Stimulated activated memory B cell treated with anti-CD40 and anti-IgM and Interleukin-4, amounts not matched to agents 10 μg/mL and 1 μg/mL and 100 μg/mL, for 72 hours (primary cell): ENCODE measurements at places on chromosomes 4 and X.
A peak's percentile ranks its signal among the peaks of the same experiment; 100 is the strongest.

DNA sequence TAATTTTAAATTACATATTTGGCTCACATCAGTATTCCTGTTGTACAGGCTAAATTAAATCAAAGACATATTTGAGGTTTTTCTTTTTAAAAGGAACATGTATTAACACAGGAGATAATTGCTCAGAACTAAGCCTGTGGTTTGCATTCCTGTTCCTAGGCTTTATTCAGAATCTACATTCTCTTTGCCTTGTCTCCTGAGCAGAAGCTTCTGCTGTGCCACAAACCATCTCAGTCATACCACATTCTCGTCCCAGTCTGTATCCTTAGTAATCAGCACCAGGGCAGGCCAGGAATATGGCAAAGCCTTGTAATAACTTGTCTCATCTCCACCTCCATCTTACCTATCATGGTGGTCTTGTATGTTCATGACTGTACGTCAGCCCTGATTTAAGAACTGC lies 162.8 kb downstream of the ARHGAP24 start:
- no peak overlapping the region for H3K4me3 ChIP-seq
- H3K27ac ChIP-seq: no peak overlapping the region
- ATAC-seq: no peak
- H3K4me1 ChIP-seq: peaks cover 36% of the 10 kb centered on the region

GRCh38 chr4:74931376-74931775 lies 1.5 kb upstream of the PARM1 start:
- H3K36me3 ChIP-seq: no peaks in the 10 kb centered on the region
- peaks cover 10% of the 10 kb centered on the region for H3K27me3 ChIP-seq
- no peak for ATAC-seq
- no peak overlapping the region for H3K4me3 ChIP-seq
- peaks cover 40% of the 10 kb centered on the region for H3K4me1 ChIP-seq

DNA sequence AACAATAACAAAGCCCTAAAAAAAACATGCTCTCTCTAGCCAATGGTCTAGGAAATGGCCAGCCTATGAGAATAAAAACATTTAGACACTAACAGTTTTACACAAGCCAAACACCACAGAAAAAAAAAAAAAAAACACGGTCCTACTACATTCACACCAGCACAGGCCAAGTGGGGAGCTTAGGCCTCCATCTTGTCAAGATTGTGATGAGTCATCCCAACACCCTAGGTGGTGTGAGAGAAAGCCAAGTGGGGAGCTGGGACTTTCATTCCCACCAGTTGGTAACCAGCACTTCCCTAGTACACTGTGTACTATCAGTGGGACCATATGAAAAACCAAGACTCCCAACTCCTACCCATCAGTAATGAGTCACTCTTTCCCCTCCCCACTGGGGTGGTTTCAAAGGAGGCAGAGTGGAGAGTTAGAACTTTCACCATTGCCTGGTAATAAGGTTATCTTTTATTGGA lies 95.6 kb downstream of the ADAMTS3 start:
- H3K27ac ChIP-seq: no peak overlapping the region
- no peak overlapping the region for H3K4me3 ChIP-seq
- no peaks in the 10 kb centered on the region for H3K36me3 ChIP-seq
- no peaks in the 10 kb centered on the region for H3K4me1 ChIP-seq

DNA sequence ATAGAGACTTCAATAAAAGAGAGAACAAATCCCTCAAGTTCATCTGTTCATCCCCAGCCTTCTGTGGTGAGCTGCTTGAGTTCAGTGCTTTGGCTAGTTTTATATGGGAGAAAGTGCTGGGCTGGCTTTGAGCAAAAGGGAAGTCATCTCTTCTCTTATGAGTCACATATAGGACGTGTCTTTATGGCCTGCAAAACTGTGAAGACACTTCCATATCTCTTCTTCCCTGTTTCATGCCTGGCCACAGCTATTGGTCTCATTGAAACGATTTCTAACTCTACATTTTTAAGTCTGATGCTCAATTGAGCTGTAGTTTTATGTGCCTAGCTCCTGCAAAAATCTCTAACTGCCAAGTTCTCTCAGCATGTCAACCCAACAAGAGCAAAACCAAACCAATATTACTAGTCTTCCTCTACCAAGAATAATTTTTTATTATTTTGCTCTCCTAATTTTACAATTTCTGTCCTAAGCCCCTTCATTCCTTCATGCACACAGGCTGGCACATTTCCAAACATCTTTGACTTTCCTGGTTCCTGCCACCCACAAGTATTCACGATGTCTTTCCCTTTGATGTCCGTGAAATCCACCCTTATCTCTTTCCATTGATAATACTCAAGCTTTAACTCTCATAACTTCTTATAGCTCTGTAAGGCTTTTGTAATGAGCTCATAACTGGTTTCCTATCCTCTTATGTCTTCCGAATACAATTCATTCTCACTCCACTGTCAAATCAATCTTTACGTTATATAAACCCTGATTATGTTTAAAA lies 165.3 kb downstream of the BTC start:
- H3K27me3 ChIP-seq: peaks cover 23% of the 10 kb centered on the region
- H3K4me1 ChIP-seq: no peaks in the 10 kb centered on the region
- H3K36me3 ChIP-seq: no peaks in the 10 kb centered on the region
- H3K27ac ChIP-seq: no peak overlapping the region
- ATAC-seq: peak; percentile 40

DNA sequence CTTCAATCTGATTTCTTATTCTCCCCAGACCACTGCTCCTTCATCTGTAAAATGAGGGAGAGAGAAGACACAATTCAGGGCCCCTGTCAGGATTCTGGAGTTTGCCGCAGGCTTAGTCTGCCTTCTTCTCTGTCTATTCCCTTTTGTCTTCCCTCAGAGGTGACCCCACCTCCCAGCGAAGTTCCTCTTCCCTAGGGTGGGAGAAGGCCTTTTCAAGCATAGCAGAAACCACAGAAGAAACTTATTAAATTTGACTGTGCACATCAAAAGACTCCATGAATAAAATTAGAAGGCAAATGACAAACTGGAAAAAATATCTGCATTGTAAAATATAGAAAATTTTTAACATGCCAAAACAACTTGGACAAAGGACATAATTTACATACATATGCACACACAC lies 148.8 kb downstream of the HNRNPD start:
- H3K27ac ChIP-seq: no peak overlapping the region
- no peaks in the 10 kb centered on the region for H3K36me3 ChIP-seq
- peaks cover 15% of the 10 kb centered on the region for H3K27me3 ChIP-seq
- H3K4me3 ChIP-seq: no peak overlapping the region

- no peak overlapping the region for H3K4me3 ChIP-seq
- no peaks in the 10 kb centered on the region for H3K36me3 ChIP-seq
- peaks cover 10% of the 10 kb centered on the region for H3K27me3 ChIP-seq
- ATAC-seq: no peak
These were observed 114.4 kb downstream of the PSAPL1 start for GRCh38 chr4:7320206-7320797.

DNA sequence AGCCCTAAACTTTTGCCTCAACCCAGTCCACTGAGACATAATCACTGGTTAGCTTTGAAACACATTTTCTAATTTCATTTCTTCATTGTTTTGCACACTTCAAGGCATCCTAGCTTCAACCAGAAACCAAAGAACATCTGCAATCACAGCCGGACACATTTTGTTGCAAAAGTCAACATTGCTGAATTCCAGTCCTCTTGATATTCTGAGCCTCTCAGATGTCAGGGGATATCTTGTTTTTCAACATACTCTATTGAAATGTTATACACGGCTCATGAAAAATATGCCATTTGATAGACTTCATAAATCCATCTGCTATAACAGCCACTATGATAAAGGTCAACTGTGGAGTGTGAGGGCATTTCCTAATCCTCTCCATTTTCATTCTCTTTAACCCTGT lies 241.6 kb upstream of the PUDP start:
- H3K36me3 ChIP-seq: no peaks in the 10 kb centered on the region
- H3K4me1 ChIP-seq: no peaks in the 10 kb centered on the region
- no peak overlapping the region for H3K4me3 ChIP-seq
- no peak overlapping the region for H3K27ac ChIP-seq

GRCh38 chr4:31324814-31325213 lies 604.6 kb downstream of the PCDH7 start:
- H3K4me3 ChIP-seq: no peak overlapping the region
- H3K36me3 ChIP-seq: no peaks in the 10 kb centered on the region
- ATAC-seq: no peak
- no peak overlapping the region for H3K27ac ChIP-seq
- no peaks in the 10 kb centered on the region for H3K4me1 ChIP-seq

GRCh38 chrX:107348990-107349389 lies 100.5 kb upstream of the FRMPD3 start:
- H3K27me3 ChIP-seq: no peaks in the 10 kb centered on the region
- H3K4me1 ChIP-seq: no peaks in the 10 kb centered on the region
- H3K27ac ChIP-seq: no peak overlapping the region
- H3K4me3 ChIP-seq: no peak overlapping the region

- H3K4me3 ChIP-seq: no peak overlapping the region
- no peaks in the 10 kb centered on the region for H3K27me3 ChIP-seq
- ATAC-seq: no peak
These were observed 36.6 kb downstream of the GRSF1 start for GRCh38 chr4:70802928-70803580.
